ENCODE measurements at places on chromosomes 6 and 20. TPM values are rescaled to one million over a fixed set of nuclear protein-coding genes. Genes with fewer than 3 reads are reported as not detected.

The TAGAP gene
- 2.4 TPM for total RNA-seq

The TDRD6 gene
- total RNA-seq: 1.9 TPM

The SLC35A1 gene
- total RNA-seq: 17.0 TPM

The PRKN gene
- total RNA-seq: 11.5 TPM

The RAET1L gene
- total RNA-seq: not detected
